ENCODE measurements at places on chromosomes 7 and 10.

GRCh38 chr10:67506083-67506756, 189.8 kb downstream of the CTNNA3 start:
- DNase-seq, result no peak

DNA sequence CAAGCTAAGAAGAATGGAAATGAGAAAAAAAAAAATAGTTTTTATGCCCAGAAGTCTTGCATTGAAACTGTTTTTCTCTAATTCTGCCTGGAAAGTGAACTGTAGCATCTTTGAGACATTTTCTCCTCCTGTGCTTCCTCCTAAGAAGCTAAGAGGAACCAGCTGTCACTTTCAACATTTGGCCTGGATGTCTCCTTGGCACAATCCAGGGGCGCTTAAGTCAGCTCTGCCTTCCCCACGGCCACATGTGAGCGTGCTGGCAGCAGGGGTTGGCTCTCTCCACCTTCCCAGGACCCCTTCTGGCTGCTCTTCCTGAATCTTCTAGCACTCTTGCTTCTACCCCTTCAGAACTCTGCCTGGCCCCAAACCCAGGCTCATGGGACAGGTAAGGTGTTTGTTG, 289.6 kb upstream of the ADARB2 start:
- no peak for DNase-seq

- no peak for DNase-seq
Measured at GRCh38 chr7:74708569-74709275, 51.2 kb downstream of the GTF2I start.

DNA sequence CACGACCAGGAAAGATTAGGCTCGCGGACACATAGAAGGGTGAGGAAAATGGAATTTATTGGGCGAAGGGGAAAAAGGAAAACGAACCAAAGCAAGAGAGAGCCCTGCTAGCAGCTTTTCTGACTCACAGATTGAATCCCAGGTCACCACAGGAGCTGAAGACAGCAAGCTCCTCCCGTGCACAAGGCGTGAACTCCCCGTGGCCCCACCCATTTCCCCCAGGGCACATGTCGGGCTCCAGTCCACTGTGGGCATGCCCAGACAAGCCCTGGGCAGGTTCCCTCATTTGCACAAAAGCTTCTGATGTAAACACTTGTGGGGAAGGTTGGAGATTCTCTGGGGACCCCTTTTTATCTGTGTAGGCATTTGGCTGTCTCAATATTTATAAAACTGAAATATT, 582.4 kb downstream of the SUGCT start:
- no peak for DNase-seq

GRCh38 chr10:64134676-64135075, 613.5 kb downstream of the REEP3 start:
- DNase-seq, result no peak

DNA sequence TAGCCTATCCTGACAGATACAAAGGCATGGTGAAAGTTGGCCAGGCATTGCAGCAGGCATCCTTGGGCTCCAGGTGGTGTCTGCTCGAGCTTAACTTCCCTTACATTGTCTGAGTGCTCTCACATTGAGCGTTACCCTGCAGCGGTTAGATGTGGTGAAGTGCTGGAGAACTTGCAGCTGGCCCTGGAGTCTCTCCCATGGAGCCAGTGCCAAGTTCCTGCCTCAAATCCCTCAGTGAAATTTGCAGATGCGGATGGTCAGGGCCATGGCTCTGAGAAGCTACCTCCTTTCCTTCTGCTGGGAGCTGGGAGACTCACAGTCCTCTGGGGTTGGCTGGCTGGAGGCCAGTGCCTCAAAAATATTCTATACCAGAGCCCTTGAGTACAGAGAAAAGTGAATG, 3.3 kb upstream of the ZNF746 start:
- DNase-seq, result no peak

GRCh38 chr10:114432566-114433093, 28.3 kb upstream of the AFAP1L2 start:
- no peak for DNase-seq

DNA sequence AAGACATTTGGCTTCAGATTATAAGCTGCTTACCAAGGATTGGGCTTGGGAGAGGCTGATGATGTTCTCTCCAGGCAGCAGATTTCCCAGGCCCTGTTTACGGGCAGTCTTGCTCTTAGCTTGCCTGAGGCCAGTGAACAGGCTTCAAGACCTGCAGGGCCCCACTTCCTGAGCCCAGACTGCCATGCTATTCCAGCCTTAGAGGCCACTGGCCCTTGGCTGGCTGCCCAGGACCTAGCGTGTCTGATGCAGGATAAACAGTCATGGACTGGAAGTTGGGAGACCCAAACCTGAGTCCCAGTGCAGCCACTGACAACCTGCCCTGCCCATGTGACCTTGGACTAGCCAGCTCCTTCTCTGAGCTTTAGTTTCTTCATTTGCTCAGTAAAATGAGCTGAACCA, 2.9 kb downstream of the PRXL2A start:
- DNase-seq, result no peak

DNA sequence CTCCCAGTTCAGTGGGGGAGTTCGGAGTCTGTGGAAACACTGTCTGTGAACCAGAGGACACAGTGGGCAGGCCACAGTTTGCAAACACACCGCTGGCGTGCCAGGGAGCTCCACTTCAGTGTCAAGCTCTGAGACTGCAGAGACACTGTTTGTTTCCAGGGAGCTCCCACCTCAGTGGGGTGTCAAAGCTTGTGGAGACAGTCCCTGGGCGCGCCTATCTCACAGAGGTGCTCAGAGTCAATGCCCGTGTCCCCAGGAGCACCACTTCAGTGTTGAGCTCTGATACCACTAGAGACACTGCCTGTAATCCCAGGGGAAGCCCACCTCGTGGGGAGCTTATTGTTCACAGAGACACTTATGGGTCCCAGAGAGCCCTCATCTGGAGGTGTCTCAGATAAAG, 4.3 kb downstream of the MYO1G start:
- DNase-seq, result no peak

- no peak for DNase-seq
Measured at GRCh38 chr10:59626523-59626869, 83.2 kb downstream of the SLC16A9 start.

- DNase-seq, result no peak
Measured at GRCh38 chr10:64571056-64571455, 1049.9 kb downstream of the REEP3 start.

GRCh38 chr7:36871863-36872262, 147.6 kb upstream of the AOAH start:
- no peak for DNase-seq

DNA sequence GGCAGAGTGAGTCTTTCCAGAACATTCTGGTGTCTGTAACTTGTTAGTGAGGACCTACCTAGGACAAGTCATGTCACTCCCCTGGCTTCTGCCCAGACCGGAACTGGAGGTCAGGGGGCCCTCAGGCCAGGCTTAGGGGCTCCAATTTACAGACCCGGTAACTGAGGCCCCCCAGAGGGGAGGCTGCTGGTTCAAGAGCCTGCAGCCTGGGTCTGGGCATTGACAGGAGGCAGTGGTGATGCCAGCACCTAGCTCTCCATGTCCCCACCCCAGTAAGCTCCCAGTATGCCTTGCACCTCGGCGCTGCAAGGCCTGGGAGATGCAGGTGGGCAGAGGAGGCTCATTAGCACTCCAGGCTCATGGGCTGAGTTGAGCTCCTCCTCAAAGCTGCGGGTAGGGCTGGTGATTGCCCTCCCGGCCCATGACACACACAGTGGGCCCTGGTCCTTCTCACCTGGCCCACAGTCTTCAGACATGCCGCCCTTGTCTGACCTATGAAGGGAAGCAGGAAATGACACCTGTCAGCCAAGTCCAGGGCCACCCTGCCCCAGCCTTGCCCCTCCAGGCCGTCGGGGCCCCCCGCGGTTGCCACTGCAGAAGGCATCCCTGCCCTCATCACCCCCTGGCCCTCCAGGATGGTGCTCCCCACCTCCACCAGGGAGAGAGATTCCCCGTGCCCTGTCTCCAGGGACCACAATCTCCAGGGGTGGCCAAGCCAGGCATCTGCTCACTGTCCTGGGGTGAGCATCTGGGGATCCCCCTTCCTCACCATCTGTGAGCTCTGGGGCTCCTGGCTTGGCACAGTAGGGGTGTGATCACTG, 88.3 kb upstream of the TMEM248 start:
- no peak for DNase-seq

GRCh38 chr10:69276503-69276902, 1.8 kb upstream of the HK1 start:
- DNase-seq, result no peak

DNA sequence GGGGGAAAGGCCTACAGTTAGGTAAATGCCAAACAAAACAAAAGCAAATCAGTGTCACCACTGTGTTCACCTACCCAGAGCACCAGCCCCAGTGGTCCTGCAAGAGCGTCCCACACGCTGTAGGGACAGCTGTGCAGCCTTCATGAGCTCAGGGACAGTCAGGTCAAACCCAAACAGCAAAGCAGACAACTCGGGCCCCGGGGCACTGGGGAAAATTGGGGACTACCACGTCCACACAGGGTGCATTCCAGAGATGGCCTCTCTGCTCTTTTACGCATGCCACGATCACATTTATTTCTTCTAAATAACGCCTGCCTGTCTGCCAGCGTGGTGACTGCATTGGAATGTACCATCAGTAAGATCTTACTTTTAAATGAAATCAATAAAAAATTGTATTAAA, 21.7 kb downstream of the EBF3 start:
- no peak for DNase-seq

DNA sequence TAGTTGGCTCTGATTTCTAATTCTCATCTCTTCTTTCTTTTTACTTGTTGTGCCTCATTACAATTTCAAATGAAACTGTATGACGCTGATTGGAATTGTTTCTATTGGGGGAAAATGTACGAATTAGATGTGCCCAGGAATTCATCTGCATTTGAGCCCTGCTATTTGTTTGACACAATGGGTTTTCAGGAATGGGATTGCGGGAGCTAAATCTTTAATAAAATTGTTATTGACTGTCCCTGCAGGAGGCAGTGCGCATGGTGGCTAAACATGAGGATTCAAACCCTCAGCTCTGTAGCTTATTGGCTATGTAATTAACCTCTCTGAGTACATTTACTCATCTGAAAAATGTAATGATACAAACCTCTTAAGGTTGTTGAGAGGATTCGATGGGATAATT, 181.6 kb downstream of the NXPH1 start:
- DNase-seq, result no peak

- no peak for DNase-seq
Measured at GRCh38 chr10:63964406-63964805, 443.2 kb downstream of the REEP3 start.

DNA sequence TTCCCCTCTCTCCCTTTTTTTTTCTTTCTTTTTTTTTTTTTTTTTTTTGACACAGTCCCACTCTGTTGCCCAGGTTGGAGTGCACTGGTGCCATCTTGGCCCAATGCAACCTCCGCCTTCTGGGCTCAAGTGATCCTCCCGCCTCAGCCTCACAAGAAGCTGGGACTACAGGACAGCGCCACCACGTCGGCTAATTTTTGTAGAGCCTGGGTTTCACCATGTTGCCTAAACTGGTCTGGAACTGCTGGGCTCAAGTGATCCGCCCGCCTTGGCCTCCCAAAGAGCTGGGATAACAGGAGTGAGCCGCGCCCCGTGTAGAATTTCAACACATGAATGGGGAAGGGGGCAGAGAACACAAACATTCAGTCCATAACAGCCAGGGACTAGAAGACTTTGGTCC, 2.6 kb upstream of the SP4 start:
- DNase-seq, result no peak

GRCh38 chr7:27148031-27148755, 619 bp upstream of the HOXA6 start:
- no peak for DNase-seq

- DNase-seq, result no peak
Measured at GRCh38 chr10:132182591-132182990, 4.2 kb upstream of the DPYSL4 start.

GRCh38 chr7:140903741-140904480, 20.8 kb downstream of the BRAF start:
- no peak for DNase-seq

DNA sequence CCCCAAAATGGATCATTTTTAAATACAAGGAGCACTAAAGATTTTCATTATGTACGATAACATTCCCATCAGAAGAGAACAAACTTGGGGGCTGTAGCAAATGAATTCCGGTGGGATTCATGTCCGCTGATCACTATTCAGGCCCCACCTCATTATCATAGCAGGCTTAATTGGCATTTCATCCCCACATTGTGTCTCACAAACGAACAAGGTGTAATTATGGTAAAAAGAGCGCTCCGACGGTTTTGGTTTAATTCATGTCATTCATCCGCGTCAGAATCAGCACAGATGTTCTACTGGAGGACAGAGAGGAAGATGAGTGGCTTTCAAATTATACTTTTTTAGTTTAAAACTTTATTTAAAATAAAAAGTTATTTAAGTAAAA, 124.7 kb downstream of the MAD1L1 start:
- DNase-seq, result no peak

DNA sequence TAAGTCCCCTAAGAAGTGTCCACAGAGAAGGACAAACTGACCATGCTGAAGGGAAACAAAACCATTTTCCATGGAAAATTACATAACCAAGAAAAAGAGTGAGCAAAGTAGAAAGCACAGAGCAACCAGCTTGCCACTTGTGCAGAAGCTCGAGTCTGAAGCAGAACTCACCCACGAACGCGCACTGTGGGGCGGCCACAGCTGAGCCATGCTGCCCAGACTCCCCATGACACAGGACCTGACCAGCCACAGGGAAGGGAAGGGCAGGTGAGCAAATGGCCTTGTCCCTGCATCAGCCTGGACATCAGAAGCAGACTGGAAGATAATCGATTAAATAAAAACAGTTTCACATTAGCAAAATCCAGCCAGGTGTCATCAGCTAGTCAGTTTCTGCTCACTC, 95.7 kb downstream of the TCERG1L start:
- DNase-seq, result no peak

- no peak for DNase-seq
Measured at GRCh38 chr10:119302172-119302571, 94.8 kb downstream of the GRK5 start.

DNA sequence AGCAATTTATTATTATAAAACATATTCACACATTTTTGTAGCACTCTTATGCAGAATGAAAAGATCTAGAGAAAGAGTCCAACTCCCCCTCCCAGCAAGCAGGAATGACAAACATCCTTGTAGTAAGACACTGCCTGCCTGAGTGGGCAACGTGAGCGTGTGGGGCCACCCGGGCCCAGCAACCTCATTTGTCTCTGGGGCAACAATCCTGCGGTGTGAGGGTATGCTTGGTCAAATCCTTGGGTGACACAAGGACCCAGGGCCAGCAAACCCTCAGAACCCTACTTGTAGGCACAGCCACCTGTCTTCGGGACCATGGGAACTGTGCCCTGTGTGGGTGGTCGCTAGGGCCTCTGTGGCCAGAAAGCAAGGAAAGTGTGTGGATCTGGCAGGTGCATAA, 10.7 kb downstream of the RHEB start:
- no peak for DNase-seq

DNA sequence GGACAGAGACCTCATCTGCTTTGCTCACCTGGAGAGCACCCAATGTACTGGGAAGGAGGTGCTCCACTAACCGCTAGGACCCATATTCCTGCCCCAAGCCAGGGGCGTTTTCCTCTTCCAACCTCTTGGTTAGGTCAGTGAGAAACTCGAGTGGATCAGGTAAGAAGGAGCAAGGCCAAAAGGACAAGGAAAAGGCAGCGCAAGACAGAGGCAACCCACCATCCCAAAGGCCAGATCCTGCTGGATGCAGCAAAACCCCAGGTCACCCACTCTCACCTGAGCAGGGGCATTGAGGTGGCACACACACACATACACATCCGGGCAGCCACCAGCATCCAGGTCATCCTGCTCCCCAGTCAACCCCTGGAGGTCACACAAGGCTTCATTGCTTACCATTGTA, 105.1 kb downstream of the GRID1 start:
- no peak for DNase-seq

Data from stimulated activated CD8-positive, alpha-beta memory T cell treated with anti-CD3 and anti-CD28 coated beads, Interleukin-7, amount 100 ng/mL, for 1 hour (primary cell).